Right cardiac atrium (tissue), 5 donors: ENCODE measurements at places on chromosomes 5 and 9.

DNA sequence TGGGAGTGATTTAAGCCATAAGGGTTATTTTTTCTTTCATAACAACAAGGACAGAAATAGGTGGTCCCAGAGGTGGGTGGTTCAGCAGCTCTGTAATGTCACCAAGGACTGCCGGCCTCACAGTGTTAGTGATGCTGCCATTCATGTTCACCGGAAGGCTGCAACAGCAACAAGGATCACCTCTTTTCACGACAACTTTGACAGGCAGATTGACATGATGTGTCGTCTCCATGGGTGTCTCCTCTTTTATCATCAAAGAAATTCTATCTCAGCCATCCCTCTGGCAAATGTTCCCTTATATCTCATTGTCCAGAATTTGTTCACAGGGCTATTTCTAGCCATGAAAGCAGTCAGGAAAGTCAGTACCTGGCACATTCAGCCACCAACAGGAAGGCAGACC is 231.5 kb downstream of the SH3GL2 start:
- no peak for DNase-seq

DNA sequence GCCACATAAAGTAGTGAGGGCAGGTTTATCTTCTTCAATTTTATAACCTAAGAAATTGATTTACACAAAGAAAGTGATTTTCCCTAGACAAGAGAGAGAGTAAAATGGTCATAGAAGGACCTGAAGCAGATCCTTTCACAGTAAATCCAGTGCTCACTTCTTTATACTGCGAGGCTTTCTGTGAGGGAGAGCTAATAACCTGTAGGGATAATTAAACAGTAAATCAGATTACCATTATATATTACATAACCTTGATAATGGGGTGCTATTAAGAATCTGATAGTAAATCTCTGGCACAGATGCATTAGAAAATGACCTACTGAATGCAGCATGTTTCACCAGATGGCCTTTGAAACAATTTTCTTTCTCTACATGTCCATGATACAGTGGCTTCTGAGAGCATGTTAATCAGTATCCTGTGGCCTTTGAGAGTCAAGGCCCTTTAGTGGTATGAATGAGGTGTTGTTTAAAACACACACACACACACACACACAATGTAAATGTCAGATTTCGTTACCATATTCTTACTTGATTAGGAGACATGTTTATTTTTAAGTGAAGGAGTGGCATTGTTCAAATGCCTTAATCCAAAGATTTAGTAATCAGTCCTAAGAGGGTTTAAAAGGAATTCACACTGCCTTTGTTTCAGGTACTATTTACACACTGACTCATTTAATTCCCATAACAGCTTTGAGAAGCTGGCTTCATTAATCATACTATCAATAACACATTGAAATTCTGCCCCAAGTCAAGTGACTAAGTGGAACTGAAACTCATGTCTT is 124.7 kb downstream of the ALDH1A1 start:
- DNase-seq = no peak

- DNase-seq = no peak
Measured at GRCh38 chr5:28543473-28544098, 1505.2 kb upstream of the CDH9 start.

DNA sequence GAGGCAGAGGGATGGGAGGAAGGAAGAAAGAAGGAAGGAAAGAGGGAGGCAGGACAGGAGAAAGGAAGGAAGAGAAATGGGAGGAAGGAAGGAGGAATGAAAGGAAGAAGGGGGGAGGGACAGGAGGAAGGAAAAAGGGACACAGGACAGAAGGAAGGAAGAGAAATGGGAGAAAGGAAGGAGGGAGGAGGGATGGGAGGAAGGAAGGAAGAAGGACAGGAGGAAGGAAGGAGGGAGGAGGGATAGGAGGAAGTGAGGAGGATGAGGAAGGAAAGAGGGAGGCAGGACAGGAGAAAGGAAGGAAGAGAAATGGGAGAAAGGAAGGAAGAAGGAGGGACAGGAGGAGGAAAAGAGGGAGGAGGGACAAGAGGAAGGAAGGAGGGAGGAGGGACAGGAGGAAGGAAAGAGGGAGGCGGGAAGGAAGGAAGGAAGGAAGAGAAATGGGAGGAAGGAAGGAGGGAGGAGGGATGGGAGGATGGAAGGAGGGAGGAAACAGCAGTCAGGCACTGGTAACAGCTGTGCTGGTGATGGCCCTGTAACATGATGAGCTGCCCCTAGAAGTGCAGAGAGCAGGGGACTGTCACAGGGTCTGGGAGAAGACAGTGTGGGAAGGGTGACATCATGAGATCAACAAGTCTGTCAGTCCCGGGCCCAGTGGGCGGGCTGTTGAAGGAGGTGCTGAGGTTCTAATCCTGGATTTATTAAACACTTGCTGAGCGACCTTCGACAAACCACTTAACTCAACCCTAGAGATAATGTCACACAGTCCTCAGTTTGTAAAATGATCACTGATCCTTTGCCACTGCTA is 10.7 kb upstream of the IRX1 start:
- DNase-seq = no peak

DNA sequence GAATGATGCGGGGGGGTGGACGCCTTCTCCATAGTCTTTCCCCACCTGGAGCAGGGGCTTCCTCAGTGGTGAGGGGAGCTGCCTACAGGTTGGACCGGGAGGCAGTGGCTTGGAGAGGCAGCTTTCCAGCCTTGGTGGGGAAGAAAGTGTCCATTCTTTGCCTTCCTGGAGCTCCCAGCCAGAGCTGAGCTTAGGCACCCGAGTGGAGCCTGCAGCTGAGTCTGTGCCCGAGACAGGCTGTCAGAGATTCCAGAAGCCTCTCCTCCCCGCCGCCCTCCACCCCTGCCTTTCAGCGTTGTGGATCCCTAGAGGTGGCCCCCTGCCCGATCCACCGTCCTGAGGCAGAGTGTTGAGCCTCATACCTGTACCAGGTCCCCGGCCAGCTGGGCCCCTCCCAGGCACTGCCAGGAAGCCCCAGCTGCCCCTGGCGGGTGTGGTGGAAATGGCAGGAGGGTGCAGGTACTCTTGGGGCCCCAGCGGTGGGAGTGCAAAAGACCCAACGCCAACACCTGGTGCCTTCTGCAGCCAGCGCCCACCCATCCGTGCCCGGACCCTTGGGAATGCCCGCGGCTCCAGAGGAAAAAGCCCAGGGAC is 112.0 kb downstream of the RXRA start:
- DNase-seq = no peak

GRCh38 chr5:124935065-124935464 is 188.6 kb upstream of the ZNF608 start:
- DNase-seq = no peak

GRCh38 chr5:146306838-146307237 is 31.8 kb upstream of the POU4F3 start:
- DNase-seq = no peak

- DNase-seq = no peak
Measured at GRCh38 chr9:114450833-114451706, 54.2 kb downstream of the WHRN start.

GRCh38 chr5:157455057-157455456 is 5.0 kb upstream of the NIPAL4 start:
- no peak for DNase-seq

DNA sequence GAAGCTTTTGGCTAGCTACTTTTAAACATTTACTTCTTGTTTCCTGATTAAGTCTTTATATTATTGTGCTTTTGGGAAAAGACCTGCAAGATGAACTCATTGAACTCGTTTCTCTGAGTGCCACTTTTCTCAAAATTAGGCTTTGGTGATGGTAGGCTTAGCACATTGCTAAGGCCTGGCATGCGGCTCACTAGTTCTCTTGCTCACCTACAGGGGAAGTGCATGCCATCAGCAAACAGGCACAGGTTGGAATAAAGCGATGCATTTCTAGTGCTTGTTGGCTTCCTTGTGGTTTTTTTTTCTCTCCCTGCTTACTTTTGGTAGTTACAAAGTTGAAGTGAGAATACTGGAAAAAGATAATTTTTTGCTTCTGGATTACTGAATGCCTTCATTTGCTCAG is 41.4 kb downstream of the TLE4 start:
- DNase-seq = no peak

- DNase-seq = peak; percentile 90
Measured at GRCh38 chr5:35198075-35198474, 32.2 kb downstream of the PRLR start.
